ENCODE measurements at places on chromosomes 13 and 19.

DNA sequence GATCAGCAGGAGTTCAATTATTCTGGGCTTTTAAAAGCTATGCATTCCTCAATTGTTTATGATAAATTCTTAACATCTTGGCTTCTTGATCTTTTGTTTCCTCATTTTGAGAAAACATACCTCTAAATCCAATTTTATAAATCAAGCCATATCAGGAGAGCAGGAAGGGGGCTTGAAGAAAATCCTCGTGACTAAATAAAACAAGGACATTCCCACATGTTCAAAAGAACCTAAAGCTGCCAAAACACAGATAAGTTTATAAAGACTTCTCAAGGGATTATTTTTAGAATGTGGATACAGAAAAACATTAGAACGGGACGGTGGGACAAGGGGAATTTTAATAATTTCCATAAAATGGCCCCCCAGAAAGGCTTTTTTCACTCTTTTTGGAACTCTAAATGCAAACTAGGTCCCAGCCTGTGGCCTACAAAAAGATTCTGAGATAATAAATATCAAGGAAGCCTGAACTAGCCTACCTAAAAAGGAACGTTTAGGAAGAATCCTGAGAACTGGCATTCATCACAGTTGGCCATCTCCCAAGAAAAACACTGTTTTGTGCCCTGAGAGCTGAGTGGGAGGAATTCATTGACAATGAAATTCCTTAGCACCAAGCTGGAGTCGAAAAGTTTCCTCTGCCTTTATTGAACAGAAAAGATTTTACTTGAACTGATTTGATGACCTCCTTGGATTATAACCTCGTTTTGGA is 30.1 kb downstream of the ZAR1L start:
- DNase-seq: no peak

DNA sequence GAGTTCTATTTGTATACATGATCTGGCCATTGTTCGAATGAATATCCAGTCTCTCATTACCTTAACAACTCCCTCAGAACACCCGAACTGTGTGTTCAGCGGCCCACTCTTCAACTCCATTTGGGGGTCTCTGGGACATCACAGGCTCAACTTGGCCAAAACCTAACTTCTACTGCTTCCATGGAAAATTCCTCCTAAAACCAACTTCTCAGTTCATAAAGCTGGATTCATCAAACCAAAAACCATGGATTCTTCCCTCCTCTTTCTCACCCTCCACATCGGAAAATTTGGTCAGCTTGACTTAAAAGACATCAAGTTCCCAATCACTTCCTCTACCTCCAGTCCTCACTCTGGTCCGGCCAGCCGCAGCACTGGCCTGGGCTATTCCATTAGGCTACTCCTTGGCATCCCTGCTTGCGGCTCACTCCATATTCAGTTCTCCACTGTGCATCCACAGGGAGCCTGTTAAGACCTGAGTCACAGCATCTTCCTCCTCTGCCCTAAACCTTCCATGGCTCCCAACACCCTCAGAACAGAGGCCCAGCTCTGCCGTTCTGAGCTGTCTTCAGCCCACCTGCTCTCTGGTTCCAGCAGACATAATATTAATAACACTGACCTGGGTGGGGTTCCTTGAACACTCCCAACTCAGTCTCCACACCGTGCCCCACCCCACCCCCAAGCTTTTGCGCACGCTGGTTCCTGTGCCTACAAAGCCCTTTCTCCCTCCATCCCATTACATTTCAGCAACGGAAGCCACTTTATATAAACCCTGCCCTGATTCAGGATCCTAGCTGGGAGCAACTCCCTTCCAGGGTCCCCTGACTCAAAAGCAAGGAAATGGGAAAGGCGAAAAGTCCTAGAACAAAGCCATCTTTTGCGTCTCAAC is 1.1 kb downstream of the ZNF792 start:
- no peak for DNase-seq

GRCh38 chr19:41308450-41309179 is 1.4 kb upstream of the CCDC97 start:
- DNase-seq: no peak

GRCh38 chr19:47509973-47510372 is 4.9 kb downstream of the NAPA start:
- no peak for DNase-seq

DNA sequence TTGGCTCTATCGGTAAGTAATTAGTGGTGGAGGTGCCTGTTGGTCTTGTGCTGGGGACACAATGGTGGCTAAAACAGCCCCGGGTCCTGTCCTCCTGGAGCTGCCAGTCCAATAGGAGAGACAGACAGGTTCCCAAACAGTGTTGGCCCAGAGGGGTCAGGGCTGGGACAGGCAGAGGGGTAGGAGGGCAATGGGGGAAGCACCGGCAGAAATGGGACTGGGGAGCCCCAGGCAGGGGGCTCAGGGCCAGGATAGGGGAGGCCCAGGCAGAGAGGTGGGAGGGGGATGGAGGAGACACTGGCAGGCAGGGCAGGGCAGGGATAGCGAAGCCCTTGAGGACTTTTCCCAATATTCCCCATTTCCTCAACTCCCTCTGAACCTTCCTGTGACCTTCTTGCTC is 2.2 kb upstream of the FBL start:
- DNase-seq: no peak

DNA sequence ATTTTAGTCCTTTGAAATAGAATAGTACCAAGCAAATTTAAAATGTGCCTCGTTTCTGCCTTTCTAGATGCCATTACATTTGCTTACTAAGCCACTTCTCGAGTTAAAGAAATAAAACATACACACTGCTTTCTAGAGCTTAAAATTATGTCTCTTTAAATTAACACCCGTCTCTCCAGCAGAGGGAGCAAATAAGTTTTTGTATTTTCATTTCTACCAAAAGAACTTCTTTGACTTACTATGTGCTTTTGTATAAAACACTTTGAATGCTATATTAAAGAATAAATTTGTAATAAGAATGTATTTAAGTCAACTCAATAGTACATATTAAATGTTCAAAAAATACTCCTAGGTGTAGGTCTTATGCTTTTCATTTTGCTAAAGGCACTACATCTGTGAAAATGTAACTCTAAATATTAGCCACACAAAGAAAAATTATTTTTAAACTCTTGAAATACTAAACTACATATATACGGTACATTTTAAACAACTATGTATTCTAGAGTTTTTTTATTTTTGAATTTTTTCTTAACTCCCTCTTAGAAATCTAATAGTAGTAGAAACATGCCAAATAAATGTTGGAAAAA is 269.3 kb upstream of the MIR17HG start:
- no peak for DNase-seq

DNA sequence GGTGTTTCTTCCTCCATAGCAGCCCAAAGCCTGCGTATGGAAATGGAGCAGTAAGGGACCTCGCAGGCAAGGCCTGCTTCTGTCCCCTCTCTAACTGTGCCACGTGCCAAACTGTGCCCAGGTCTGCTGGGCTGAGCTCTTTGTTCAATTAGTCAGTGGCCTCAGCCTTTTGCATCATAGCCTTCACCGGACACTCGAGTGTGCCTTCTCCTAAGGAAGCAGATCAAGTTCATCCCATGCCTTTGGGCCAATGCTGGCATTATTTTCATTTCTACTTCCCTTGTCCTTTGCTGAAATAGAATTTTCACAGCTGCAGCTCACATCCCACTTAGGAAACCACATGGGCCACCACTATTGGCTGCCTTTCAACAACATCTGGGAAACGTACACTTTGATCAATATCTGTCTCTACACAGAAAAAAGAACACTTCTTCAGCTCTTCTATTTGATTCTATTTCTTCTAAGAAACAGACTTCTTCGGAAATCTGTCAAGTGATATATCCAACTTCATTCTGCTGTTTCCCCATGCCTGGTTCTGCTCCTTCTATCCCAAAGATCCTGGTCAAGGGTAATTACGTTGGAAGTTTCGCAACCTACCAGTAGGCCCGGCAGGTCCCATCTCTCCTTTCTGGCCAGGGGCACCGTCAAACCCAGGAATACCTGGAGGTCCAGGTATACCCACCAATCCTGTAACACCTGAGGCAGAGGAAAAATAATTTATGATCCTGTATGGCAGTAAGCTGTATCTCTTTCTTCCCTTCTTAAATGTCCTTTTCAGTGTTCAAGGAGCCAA is 143.9 kb downstream of the COL4A1 start:
- DNase-seq: no peak

DNA sequence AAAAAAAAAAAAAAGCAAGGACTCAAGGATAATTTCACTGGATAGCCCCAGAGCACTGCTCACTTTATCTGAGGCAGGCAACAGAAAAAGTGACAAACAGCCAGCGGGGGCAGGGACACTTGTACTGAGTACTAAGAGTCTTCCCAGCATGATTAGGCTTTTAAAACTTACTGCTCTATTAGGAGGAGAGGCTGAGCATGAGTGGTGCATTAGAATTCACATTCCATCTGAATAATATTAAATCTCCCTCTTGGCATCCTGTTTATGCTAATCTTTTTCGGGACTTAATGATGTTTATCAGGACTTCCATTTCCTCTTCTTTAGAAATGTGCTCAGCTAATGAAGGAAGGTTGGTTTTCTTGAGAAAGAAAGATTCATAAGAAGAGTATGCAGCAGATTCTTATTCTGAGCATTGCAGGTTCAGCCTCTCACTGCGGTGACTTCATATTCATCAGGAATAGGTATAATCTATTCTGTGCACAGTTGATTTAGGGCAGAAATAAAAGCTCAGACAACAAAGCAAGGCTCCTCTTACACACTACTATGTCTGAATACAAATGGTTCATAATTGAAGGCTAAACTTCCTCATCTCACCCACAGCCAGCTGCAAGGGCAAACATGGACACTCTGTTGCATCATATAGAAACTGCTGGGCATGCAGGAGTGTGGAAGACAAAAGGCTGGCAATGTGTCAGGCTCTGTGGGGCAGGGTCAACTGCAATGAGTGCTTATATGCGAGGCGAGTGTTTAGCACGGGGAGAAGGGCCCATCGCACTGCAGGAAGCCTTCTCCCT is 107.0 kb downstream of the KL start:
- DNase-seq: peak; percentile 46

GRCh38 chr13:44432650-44433049 is 59.0 kb downstream of the SERP2 start:
- no peak for DNase-seq
